ENCODE measurements at places on chromosomes 1 and 21.

- DNase-seq: peak; percentile 2
Measured at GRCh38 chr1:12769976-12770505, 3.5 kb upstream of the PRAMEF12 start.

- no peak for DNase-seq
Measured at GRCh38 chr1:39490596-39491145, 765 bp upstream of the BMP8A start.

DNA sequence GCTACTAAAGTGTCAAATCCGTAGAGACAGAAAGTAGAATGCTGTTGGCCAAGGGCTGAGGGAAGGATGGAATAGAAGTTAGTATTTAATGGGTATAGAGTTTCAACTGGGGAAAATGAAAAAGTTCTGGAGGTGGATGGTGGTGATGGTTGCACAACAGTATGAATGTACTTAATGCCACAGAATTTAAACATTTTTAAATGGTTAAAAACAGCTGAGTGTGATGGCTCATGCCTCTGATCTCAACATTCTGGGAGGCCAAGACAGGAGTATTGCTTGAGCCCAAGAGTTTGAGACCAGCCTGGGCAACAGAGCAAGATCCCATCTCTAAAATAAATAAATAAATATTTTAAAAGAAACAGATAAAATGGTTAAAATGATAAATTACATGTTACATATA, 44.5 kb downstream of the PIK3R3 start:
- no peak for DNase-seq

- no peak for DNase-seq
Measured at GRCh38 chr1:94269921-94270320, 32.5 kb upstream of the ARHGAP29 start.

DNA sequence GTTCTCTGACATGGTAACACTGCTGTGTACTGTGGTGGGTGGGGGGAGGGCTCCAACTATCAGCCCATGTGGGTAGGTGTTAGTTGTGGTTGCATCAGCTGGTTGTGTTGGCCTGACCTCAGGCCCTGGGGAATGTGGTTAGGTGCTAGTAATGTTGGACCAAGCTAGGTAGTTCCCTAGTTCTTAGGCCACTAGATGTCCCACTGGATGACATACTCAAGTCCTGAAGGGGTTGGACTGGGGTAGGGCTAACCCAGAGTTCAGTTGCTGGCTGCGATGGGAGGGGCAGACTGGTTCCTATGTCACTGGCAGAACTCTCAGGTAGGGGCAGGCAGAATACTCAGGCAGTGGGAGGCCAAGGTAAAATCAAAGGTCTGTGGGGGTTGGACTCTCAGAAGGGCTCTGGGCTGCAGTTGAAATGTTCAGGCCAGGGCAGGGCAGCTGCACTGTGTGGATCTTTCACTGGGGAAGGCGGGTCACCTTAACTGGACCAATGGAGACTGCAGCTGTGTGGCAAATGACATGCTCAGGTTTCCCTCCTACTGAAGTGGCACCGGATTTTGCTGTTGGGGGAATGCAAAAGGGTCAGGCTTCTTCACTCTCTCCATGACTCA, 870.7 kb downstream of the LRRIQ3 start:
- no peak for DNase-seq

DNA sequence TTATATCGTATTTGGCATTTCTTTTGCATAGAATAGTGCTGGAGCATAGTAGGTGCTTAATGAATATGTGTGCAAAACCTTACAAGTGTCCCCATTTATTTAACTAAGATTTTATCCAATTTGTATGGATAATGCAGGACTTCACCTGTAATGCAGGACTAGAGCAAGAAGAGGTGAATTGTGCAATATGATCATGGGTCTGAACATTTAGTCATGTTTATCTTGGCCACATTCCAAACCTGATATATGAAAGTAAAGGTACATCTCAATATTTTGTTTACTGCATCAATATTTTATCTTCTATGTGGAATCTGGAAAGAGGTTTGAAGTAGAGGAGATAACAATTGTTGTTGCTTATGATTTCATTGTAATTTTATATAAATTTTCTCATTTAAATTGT, 1626.7 kb upstream of the B3GALT2 start:
- no peak for DNase-seq
